Mesenteric fat pad (tissue), 1 donor: ENCODE measurements at places on chromosomes 12 and 14. TPM values are rescaled to one million over a fixed set of nuclear protein-coding genes. Genes with fewer than 3 reads are reported as not detected.

The BTBD7 gene
- total RNA-seq: 29.6 TPM

The LMNTD1 gene
- not detected for total RNA-seq

GRCh38 chr12:30630076-30630978, 65.3 kb downstream of the IPO8 start:
- no peak for DNase-seq

DNA sequence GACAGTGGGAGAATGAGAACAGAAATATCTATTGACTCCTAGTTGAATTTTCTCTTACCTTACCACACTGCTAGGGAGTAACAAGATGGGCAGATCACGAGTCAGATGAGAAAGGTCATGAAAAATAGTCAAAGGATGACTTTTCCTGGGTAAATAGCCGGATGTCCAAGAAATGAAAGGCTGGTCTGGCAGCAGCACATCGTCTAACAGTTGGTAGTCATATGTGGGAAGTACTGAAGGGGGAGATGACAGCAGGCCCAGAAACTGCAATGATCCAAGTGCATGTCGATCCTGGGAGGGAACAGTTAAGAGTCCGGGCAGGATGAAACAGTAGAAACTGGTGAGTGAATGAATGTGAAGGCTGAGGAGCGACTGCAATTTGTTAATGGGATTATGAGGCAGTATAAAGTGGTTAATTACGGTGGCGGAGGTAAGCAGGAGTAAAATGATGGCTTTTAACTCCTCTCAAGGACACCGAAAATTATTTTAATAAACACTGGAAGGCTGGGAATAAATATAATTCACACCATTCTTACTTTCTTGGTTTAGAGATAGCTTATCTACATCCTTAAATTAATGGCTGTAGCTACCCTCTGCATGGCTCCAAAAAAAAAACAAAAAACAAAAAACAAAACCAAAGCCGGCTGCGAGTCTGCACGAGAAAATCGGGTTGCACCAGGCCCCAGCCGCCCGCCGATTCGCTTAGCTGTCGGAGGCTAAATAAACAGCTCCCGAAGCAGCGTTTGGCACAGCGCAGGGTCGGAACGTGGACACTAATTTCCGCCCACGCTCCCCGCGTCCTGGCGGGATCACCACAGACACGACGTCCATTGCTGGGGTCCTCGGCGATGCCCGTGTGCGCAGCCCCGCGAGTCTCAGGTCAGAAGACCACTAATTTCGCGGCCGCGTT, 1.0 kb upstream of the ERC1 start:
- peak; percentile 91 for DNase-seq

DNA sequence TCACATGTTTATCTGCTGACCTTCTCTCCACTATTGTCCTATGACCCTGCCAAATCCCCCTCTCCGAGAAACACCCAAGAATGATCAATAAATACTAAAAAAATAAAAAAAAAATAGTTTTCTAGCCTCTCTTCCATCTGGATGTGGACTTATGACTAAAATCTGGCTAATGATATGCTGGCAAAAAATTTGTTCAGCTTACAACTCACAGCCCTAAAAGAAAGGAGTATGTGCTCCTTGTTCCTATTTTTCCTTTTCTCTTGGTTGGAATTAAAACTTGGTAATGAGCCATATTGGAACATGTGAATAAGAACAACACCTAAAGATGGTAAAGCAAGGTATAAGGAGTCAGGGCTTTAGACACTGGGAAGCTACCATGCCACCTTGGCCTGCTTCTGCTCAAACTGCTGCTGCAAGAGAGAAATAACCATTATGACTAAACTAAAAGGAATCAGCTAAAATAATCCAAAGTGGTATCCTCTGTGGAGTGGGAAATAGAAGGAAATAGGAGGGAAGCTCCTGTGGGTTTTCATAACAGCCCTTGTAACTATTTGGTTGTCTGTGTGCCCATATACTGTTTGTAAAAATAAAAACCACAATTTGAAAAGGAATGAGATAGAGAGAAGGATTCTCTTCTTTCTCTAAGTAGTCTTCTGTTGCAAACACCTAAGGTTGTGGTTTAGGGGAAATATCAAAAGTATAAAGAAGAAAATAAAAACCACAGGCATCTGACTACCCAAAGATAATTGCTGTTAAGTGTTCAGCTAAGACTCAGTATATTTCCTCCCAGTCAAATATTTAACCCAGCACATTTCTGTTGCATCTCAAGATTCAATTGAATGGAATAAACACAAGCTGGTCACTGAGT, 53.8 kb downstream of the SDR9C7 start:
- DNase-seq: no peak
